ENCODE measurements at places on chromosomes 11 and 22.

DNA sequence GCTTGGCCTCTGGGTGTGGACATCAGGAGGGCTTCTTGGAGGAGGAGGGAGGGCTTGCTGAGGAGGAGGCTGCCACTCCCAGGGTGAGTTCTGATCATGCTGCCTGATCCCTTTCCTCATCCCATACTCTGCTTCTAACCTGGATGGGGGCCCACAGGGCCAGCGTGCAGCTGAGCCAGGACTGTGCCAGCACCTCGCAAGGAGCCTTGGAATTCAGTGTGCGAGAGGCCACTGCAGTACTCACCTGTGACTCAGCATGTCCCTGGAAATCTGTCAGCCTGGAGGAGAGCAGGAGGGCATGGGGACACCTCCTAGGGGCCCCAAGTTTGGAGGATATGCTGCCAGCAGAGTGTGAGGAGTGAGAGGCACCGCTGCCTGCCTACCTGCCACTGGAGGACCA is 4.2 kb upstream of the GAB4 start:
- DNase-seq = no peak

DNA sequence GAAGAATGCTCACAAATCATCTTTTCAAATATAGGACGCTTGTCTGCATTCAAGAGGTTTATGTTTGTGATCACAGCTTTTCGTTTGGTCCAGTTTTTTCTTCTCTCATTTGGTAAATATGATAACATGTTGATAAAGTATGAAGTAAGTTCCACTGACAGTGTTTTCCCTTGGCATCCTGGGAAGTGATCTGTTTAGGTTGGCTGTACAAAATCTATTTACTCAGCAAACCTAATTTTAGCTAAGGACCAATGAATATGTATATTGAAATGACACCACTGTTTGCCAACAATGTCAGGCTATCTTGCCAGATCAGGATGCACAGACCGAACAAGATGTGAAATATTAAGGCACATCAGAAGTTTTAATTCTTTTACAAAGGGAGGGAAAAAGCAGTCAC is 1230.8 kb downstream of the LRRC4C start:
- DNase-seq = no peak

DNA sequence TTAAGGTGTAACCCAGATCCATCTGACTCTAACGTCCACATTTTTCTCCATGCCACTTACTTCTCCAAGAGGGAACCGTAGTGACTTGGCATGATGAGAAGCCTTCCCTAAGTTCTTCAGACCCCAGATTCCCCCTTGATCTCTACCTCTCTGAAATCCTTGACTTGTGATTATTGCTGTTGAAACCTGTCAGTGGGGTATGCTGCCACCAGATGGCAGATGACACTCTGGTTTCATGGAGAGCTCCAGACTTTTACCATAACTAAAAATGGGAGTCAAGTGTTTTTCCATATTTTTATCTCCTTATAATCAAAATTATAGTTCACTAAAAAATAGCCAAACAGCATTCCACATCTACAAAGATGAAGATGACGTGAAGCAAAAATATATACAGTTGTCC is 504.2 kb downstream of the SOX6 start:
- no peak for DNase-seq

GRCh38 chr11:12573707-12574485 is 100.3 kb upstream of the TEAD1 start:
- no peak for DNase-seq

- no peak for DNase-seq
These were observed 51.5 kb downstream of the APOL1 start for GRCh38 chr22:36304429-36304828.

GRCh38 chr11:75616281-75616680 is 52.6 kb downstream of the MAP6 start:
- DNase-seq = no peak

All from GDM1 (cell line).